ENCODE measurements at places on chromosomes 6 and 20.

- DNase-seq = peak; percentile 89
These were observed 5.6 kb downstream of the PCMTD2 start for GRCh38 chr20:64261138-64261537.

GRCh38 chr6:51411496-51412125 is 592.9 kb downstream of the TFAP2B start:
- no peak for DNase-seq

DNA sequence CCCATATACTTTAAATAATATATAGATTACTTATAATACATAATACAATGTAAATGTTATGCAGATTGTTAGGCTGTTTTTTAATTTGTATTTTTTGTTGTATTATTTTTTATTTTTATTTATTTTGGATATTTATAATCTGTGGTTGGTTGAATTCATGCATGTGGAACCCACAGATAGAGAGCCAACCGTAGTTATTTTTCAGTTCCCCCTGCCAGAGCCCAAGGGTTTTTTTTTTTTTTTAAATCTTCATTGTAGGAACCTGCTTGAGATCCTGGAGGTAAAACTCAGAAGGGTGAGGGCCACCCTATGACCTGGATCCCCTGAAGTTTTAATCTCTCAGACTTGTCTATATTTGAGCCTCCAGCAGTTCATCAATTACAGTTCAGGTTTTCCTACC is 133.2 kb downstream of the B3GAT2 start:
- DNase-seq = no peak

GRCh38 chr6:139295901-139296300 is 4.1 kb upstream of the TXLNB start:
- DNase-seq = no peak

GRCh38 chr20:43171930-43172329 is 17.8 kb downstream of the PTPRT start:
- no peak for DNase-seq

GRCh38 chr6:89927791-89928550 is 33.7 kb downstream of the GJA10 start:
- DNase-seq = no peak

GRCh38 chr20:44683263-44684046 is 31.7 kb upstream of the CCN5 start:
- peak; percentile 57 for DNase-seq

GRCh38 chr6:84074988-84075781 is 41.6 kb downstream of the MRAP2 start:
- DNase-seq = peak; percentile 36

GRCh38 chr20:8061861-8062518 is 42.4 kb upstream of the TMX4 start:
- DNase-seq = no peak

DNA sequence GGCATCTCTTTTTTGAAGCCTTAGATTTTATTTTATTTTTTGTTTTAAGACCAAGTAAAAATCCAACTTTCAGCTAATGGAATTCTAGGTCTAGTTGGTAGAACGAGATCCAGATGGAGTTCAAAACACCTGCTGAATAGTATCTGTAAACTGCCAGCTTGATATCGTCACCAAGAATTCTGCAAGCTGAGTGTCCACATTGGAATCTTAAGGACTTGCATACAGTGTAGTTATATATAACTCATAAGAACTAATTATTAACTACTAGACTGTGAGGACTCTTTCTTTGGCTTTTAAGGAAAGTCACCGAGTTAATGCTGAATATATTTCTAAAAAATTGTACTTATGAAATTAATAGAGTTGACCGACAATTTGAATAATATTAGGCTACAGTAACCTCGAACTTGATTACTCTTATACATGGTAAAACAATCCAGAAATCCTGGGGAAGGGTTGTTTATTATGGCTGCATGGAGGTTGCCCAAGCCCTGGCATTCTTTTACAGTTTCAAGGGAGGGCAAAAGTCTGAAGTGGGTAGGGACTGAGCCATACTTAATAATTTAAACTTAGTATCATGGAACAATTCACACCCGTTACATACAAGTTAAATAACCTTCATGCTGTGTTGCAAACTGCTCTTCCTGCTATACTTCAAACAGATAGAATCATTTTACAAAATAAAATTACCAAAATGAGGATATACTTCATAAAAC is 553.9 kb downstream of the PTPRT start:
- DNase-seq = no peak

DNA sequence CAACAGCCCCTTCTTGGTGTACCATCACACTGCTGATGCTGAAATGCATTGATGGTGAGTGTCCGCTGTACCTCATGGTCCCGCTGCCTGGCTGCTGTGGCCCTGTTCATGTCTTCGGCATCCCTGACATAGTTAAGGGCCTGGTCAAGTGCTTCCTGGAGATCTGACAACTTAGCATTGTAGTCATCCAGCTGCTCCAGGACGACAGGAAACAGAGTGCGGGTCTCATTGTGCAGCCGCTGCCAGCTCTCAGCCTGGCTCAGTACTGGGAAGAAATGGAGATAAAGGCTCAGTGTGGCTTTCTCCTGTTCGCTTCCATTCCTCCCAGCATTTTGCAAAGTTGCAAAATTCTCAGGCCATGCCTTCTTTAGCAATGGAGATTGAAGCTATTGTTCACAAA is 81.8 kb downstream of the LAMA4 start:
- DNase-seq = no peak

DNA sequence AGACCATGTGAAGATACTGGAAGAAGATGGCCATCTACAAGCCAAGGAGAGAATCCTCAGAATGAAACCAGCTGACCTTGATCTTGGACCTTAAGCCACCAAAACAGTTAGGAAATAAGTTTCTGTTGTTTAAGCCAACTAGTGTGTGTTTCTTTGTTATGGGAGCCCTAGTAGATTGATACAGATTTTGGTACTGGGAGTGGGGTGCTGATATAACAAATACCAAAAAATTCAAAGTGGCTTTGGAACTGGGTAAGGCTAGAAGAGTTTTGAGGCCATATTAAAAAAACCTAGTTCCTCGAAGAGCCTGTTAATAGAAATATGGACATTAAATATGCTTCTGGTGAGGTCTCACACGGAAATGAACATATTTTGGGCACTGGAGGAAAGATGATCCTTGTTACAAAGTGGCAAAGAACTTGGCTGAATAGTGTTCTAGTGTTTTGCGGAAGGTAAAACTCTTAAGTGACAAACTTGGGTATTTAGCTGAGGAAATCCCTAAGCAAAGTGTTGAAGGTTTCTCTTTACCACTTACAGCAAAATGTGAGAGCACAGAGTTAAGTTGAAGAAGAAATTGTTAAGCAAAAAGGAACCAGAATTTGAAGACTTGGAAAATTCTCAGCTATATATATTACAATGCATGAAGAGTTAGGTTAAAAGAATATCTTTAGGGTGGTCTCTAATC is 55.1 kb upstream of the CD83 start:
- DNase-seq = no peak

- no peak for DNase-seq
These were observed 64.4 kb downstream of the FILIP1 start for GRCh38 chr6:75429061-75429703.

DNA sequence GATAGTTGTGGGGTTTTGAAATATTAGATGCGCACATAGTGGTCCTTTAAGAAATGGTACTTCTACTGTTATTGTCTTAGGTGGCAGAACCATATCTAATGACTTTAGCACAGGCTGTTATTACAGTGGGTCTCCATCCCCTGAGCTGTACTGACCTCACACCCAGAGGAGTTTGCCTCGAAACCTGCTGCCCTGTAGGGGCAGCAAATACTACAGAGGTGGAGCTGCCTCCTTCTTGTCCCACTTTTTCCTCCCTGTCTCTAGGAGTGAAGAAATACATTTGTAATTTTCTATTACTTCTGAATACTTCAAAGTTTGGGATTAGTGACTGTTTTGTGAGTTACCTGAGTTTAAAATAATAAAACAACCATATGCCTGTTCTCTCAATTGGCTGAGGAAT is 8.2 kb downstream of the TRIM31 start:
- no peak for DNase-seq

GRCh38 chr6:93177918-93178317 is 241.4 kb downstream of the EPHA7 start:
- DNase-seq = no peak

DNA sequence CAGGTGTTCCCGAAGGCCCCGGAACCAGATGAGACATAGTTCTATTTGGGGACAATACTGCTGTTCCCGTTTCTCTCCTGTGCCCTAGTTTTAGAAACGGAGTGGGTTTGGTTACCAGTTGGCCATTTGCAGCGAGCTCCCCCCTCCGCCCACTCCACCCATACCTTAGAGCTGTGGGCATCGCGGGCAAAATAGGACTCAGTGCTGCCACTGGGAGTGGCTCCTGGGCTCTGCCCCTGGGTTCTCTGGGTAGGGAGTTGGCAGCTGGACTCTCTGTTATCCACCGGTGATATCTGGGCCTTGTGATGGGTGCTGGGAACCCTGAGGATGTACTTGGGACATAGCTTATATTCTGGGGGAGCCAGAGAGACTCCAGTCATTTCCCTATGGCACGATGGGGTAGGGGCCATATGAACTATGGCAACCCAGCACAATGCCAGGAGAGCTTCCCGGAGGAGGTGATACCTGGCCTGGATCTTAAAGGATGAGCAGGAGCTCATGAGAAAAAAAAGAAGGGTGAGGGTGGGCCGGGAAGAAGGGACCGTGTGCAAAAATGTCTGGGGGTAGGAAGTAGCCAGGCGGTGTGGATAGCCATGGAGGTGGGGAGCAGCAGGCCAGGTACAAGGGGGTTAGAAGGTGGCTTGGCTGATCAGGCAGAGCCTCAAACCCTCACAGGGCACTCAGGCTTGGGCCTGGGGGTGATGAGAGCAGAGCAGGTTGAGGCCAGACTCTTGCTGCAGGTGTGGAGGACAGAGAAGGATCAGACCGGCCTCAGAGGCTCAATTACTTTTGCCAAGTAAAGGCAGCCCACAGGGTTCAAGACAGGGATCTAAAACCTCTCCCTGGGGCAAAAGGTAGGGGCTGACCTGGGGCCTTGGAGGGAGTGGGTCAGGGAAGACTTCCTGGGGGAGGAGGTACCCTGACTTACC is 9.6 kb downstream of the SRC start:
- DNase-seq = no peak

DNA sequence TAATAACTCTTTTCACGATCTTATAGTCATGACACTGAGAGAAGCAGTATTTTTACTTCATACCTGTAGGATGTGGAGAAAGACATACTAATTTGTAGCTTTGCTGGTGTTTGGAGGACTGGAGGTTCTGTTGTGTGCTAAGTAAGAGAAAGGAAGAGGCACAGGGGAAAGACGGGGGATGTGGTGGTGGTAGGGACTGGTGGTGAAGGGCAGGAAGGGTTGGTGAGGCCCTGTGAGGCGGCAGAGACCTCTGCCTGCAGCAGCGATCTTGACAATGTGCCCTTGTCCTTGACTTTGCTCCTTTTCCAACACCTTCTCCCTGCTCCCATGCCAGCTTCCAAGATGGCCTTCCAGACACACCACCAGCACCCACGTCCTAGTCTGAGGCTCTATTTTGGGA is 32.6 kb upstream of the MPC1 start:
- DNase-seq = no peak

- no peak for DNase-seq
These were observed 74.1 kb downstream of the DNAH8 start for GRCh38 chr6:38789256-38789655.

GRCh38 chr6:166244353-166245045 is 63.7 kb downstream of the PRR18 start:
- DNase-seq = no peak

GRCh38 chr6:128350416-128351254 is 169.8 kb downstream of the PTPRK start:
- peak; percentile 54 for DNase-seq

DNA sequence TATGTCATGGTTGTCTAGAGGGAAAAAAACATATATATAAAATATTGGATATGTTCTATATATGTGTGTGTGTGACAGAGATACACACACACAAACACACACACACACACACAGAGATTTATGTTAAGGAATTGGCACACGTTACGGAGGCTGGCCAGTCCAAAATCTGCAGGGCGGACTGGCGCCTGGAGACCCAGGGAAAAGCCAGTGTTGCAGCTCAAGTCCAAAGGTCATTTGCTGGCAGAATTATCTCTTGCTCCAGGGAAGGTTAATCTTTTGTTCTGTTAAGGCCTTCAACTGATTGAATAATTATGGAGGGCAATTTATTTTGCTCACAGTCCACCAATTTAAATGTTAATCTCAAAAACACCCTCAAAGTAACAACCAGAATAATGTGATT is 37.5 kb upstream of the PDE7B start:
- no peak for DNase-seq

DNA sequence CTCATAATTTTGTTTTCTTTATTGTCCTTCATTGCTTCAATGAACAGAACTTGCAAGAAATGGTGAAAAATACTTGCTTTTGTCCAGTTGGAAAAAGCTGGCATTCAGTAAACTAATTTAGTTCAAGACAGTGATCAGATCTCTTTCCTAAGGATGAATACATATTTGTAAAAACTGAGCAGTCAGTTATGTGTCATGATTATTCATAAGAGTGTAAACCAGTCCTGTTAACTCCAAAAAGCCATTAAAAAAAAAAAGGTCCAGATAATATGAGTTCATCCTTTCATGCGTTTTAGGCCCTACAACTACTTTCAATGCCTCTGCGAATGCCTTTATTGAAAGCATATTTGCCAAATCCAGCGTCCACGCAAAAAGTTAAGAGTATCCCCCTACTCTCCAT is 609 bp downstream of the PGM3 start:
- DNase-seq = no peak

GRCh38 chr6:89372506-89372901 is 20.0 kb upstream of the UBE2J1 start:
- no peak for DNase-seq

DNA sequence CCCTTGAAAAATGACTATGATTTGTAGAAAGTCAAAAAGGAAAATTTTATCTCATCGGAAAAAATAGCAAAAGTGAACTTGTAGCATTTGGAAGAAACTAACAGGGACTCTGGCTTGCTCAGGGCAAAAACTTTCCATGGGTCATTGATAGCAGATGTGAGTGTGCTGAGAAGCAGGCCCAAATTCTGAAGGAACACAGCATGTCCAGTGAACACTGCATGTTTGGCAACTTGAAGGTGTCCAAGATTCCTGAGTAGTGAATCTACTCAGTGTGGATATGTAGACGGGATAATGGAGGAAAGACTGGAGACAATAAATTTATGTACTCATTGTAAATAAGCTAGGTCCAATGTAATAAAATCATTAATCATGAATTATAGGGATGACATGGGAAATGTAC is 8.2 kb downstream of the SLC17A2 start:
- DNase-seq = peak; percentile 9

DNA sequence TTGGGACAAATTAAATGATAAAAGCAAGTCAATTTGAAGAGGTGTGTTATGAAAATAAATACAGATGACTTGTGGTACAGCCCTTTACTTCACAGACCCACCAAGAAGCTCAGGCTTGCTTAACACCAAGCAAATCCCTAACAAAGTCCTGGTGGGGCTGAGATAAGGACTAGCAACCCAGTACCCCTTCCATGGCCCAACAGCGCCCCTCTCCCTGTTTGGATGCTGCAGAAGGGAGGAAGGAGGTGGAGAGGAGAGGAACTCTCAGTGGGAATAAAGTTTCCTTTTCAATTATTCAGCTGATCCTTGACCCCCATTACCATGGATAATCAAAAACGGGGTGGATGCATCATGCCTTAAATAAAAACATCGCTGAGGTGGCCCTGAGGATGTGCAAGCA is 4.5 kb upstream of the ZNF831 start:
- DNase-seq = no peak

Measured in EH (cell line).